ENCODE measurements at places on chromosomes 3 and 15. TPM values are rescaled to one million over a fixed set of nuclear protein-coding genes. Genes with fewer than 3 reads are reported as not detected.

The SI gene
- total RNA-seq: not detected

GRCh38 chr15:101488300-101489164 lies 975 bp downstream of the PCSK6 start:
- no peak for DNase-seq

DNA sequence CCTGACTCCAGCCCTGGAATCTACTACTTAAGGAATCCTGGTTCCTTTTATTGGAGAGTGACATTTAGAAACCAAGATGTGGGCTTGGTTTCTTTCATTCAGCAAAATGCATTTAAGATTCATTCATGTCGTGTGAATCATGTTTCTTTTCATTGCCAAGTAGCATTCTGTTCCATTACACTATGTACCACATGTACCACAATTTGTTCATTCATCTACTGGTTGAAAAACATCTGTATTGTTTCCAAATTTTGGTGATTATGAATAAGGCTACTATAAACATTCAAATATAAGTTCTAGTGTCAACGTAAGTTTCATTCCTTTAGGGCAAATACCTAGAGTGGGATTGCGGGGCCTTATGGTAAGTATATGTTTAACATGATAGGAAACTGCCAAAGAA lies 264.2 kb downstream of the VPS13C start:
- DNase-seq: no peak

The SAMD7 gene
- not detected for total RNA-seq

DNA sequence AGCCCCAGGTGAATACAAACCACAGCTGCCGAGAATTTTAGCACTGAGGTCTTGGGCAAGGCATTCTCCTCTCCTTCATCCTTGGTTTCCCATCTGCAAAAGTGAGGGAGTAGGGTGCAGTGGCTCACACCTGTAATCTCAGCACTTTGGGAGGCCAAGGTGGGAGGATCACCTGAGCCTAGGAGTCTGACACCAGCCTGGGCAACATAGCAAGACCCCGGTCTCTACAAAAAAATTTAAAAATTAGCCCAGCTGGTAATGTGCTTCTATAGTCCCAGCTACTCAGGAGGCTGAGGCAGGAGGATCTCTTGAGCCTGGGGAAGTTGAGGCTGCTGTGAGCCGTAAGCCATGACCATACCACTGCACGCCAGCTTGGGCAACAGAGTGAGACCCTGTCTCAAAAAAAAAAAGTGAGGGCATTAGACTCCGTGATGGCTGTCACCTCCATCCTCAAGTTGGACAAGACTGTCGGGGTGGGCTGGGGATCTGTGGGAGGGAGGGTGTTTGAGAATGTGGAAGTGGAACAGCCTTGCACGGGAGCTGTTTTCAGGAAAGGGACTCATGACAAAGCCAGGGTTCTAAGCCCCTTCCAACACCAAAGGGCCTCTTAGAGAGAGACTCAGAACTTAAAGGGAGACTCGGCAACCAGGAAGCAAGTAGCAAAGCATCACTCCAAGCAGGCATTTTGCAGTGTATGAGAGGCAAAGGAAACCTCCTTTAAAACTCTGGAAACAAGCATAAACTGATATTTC lies 46.0 kb upstream of the FURIN start:
- DNase-seq: no peak

DNA sequence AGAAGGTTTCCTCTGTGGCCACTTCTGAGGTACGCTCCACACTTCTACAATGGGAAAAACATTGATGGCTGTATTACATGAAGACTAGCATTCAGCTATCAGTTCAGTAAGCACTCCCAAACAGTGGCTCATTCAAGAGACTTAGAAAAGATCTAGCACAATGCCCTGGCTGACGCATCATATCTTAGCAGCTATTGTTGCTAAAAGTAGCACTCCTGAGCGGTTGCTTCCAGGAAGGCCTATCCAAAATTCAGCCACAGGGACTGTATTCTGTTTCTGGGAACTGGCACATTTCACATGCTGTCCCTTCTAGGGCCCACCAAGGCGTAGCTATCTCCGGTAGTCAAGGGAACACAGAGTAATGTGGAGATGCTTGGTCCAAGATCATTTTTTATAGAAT lies 21.2 kb upstream of the SPRED1 start:
- DNase-seq: no peak

GRCh38 chr3:24951180-24951579 lies 456.5 kb upstream of the THRB start:
- DNase-seq: no peak

The PIERCE2 gene
- 2.8 TPM for total RNA-seq

The LIPH gene
- total RNA-seq: 19.9 TPM

- DNase-seq: no peak
Observed at GRCh38 chr15:90191794-90192509, 9.2 kb upstream of the SEMA4B start.

GRCh38 chr3:41960826-41961750 lies 815 bp downstream of the ULK4 start:
- no peak for DNase-seq

The HHLA2 gene
- not detected for total RNA-seq

The ACTC1 gene
- not detected for total RNA-seq

- DNase-seq: no peak
Observed at GRCh38 chr3:13305623-13306022, 114.5 kb downstream of the NUP210 start.

- no peak for DNase-seq
Observed at GRCh38 chr3:101262393-101263240, 57.8 kb downstream of the IMPG2 start.

GRCh38 chr3:177335728-177336127 lies 138.4 kb upstream of the TBL1XR1 start:
- no peak for DNase-seq

- no peak for DNase-seq
Observed at GRCh38 chr3:87461036-87461435, 184.7 kb upstream of the POU1F1 start.

DNA sequence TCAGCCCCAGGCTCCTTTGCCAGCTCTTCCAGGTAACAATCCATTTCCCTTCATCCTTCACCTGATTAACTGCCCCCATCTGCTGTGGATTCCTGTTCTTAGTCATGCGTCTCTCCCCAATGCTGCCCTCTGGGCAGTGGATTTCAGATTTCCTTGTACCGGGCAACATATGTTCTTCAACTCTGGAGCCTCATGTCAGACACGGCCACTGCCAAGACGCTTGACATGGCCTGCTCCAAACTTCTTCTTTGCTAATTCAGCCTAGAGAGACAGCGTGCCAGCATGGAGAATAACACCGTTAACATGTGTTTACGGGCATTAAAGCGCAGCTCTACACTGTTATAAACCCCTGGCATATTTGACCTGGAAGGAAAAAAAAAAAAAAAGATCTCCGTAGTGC lies 1035.1 kb upstream of the NR2F2 start:
- no peak for DNase-seq

DNA sequence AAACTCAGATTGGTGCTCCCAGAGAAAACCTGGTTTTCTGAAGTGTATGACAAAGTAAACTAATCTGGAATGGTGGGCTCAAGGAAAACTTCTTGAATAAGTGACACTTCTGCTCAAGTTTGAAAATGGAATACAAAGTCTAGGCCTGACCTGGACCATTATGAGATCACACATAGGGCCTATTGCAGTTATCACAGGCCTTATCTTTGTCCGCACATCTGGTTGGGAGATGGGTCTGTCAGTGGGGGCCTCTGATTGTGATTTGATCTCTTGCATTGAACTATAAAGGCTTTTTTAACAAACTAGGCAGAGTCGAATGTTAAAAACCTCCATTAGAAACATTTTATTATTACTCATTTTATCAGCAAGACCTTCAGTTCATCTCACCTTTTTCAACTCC lies 405.6 kb downstream of the PTPRG start:
- no peak for DNase-seq

GRCh38 chr15:34986326-34986725 lies 1.8 kb downstream of the ZNF770 start:
- DNase-seq: no peak

- no peak for DNase-seq
Observed at GRCh38 chr3:24521420-24522145, 26.9 kb upstream of the THRB start.

DNA sequence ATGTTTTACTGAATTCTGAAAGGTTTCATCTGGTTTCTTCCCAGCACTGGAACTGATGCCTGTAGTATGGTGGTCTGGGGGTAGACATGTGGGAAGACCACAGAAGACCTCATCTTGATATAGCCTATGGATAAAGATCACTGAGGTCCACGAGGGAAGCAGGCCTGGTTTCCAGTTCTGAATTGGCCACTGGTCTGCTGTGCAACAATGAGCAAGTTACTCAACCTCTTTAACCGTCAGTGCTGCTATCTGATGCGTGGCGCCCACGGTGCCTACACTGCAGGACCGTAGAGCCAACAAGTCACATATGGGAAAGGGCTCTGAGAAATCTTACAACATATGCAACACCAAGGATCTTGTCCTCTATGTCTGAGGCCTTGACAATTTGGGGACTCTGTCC lies 13.3 kb downstream of the TLE3 start:
- DNase-seq: no peak
